ENCODE measurements at places on chromosomes 11 and 22.

- DNase-seq = no peak
These were observed 108.9 kb downstream of the MORC2 start for GRCh38 chr22:30859714-30860095.

GRCh38 chr11:134838708-134839107 lies 426.7 kb upstream of the B3GAT1 start:
- no peak for DNase-seq

- no peak for DNase-seq
These were observed 46.3 kb downstream of the IGLL1 start for GRCh38 chr22:23533771-23534191.

- no peak for DNase-seq
These were observed 27.0 kb downstream of the P4HA3 start for GRCh38 chr11:74284466-74284865.

- no peak for DNase-seq
These were observed 61.0 kb downstream of the FAM168A start for GRCh38 chr11:73536961-73537360.

DNA sequence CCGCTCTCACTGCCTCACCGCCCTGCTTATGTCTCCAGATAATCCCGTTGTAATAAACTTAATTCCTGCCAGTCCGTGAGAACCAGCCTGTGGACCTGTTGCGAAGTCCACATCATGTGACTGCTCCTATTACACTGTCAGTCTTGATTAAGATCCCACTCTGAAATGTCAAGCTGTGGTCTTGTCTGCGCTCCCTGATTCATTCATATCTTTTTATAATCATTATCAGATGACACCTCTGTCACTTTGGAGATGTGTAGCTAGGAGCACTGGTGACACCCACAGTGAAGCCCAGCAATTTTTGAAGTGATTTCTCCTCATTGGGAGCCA lies 377.3 kb downstream of the TBC1D22A start:
- DNase-seq = no peak

DNA sequence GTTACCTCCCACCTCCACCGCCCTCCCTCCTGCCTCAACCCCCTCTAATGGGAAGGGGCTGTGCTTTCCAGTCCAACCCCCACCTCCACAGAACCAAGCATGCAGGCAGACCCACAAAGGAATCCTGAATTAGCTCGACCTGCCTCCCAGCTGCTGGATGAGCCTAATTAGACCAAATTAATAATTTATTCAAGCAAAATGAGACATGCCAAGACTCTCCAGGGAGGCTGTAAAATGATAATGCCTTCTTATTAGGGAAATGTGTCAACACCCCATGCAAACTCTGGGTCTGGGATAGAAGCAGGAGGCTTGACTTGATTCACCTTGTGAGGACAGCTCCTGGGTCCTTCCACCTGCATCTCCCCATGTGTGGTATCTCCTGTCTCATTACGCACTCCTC lies 59.4 kb upstream of the HMGXB4 start:
- DNase-seq = no peak

- no peak for DNase-seq
These were observed 26.1 kb upstream of the MUC5B start for GRCh38 chr11:1196516-1197391.

DNA sequence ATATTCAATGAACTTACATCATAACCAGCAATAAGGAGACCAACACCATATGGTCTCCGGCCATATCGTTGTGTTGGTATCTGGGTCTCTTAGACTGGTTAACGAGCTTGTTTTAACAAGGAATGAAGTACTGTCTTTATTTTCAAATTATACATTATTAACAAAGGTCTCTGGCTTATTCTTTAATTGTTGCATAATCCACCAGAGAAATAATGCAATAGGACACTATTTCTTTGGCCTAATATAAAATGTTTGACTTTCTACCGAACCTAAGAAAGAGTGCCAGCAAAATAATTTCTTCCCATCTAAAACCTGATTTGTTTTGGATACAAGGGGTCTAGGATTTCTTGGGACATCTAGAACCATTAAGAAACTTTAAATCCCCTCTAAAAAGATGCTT lies 6.4 kb downstream of the PSMA1 start:
- no peak for DNase-seq

DNA sequence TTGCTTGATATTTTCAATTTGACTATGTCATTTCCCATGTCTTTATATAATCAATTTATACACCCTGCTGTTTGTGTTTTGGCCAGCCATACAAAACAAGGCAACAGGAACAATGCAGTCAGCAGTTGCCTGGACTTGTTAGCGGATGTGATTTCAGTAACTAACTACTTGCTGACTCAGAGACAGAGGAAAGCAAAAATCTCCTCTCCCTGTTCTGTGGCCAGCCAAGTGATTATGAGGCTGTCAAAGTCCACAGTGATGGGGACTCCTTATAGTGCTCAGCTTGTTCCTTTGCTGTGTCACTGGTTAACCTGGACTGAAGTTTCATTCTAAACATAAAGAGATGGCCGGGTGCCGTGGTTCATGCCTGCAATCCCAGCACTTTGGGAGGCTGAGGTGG lies 32.6 kb upstream of the APLP2 start:
- no peak for DNase-seq

DNA sequence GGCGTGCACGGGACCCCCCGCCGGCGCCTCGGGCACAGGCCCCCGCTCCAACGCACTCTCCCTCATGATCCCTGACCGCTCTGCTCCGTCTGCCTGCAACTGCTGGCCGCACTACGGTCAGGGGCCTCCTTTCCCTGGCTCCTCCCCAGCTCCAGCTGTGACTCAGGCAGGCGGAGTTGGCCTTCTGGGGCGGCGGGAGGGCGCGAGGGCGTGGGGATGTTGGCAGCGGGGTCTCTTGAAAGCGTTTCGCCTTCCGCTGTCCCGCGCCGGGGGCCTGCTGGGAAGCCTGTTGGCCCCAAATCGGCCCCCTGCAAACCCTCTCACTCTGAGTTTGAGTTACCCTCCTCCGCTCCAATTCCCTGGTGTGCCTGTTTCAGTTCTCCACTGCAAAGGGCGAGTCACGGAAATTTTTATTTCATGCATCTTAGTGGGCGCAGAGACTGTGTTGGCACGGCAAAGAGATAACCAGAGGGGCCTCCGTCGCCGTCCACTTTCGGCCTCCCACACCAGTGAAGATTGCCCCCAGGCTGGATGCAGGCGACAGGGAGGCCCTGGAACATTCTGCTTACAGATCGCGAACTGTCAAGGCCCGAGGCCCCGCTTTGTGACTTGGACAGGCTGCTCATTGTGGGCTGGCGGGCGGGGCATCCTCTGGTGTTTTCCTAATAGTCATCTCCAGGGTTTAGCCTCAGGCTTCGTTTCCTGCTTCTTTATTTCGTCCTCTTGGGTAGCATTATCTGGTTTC lies at the start of gene CAVIN3:
Gene CAVIN3, minus strand, starts transcription at position 91 of the 745 bp plus-strand sequence. Its CDS starts 25 bp downstream, at position 66.
- peak; percentile 63 for DNase-seq

DNA sequence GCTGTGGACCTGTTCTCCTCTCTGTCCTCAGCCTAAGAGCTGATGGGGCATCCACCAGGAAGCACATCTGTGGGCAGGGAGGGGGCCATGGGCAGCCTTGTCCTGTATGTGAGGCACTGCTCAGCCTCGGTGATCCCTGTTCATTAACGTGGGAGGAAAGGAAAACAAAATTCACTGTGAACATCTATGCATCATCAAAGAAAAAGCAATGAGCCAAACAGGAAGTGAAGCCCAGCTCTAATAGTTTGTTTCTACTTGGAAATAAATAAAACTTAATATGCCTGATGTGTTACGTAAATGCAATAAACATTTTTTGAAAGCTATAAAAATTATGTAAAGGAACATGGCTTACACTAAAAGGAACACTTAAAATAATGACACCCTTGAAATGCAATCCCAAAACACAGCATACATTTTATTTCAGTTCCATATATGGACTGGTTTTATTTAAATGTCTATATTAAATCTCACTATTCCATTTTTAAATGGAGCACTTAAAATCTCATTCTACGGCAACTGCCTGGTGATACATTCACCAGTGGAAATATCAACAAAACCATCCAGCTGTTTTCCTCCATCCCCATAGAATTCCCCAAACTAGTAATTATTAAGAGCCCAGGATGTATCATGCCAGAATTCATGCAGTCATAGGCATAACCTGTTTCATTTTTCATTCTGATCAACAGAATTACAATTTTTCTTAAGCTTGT lies 78.3 kb downstream of the ZNF280B start:
- DNase-seq = no peak

GRCh38 chr22:49208768-49209252 lies 618.9 kb downstream of the BRD1 start:
- no peak for DNase-seq

- DNase-seq = no peak
These were observed 93.5 kb downstream of the MRTFA start for GRCh38 chr22:40542821-40543540.

GRCh38 chr11:114185436-114185835 lies 110.8 kb upstream of the NNMT start:
- DNase-seq = no peak

GRCh38 chr11:62627713-62628112 lies 5.9 kb upstream of the B3GAT3 start:
- no peak for DNase-seq

GRCh38 chr22:42967933-42968332 lies 47.0 kb downstream of the PACSIN2 start:
- no peak for DNase-seq
